Activated CD8-positive, alpha-beta T cell treated with anti-CD3 and anti-CD28 coated beads, Interleukin-2, amount 10 ng/mL, durations not matched to agents 7 days and 5 days (primary cell): ENCODE measurements at places on chromosomes 5 and 9. TPM values are rescaled to one million over a fixed set of nuclear protein-coding genes. Genes with fewer than 3 reads are reported as not detected.

GRCh38 chr9:72401396-72401795 is 36.4 kb upstream of the ZFAND5 start:
- DNase-seq = no peak
- peaks cover 5% of the 10 kb centered on the region for H3K27me3 ChIP-seq
- H3K36me3 ChIP-seq = no peaks in the 10 kb centered on the region
- no peak overlapping the region for H3K4me3 ChIP-seq
- no peaks in the 10 kb centered on the region for H3K4me1 ChIP-seq

The RNF183 gene
- not detected for total RNA-seq

The CATSPER3 gene
- total RNA-seq = 0.68 TPM

- H3K36me3 ChIP-seq = no peaks in the 10 kb centered on the region
- peaks cover 7% of the 10 kb centered on the region for H3K4me1 ChIP-seq
- H3K27me3 ChIP-seq = peaks cover 75% of the 10 kb centered on the region
Measured at GRCh38 chr5:135195270-135195608, 161.2 kb upstream of the PITX1 start.

DNA sequence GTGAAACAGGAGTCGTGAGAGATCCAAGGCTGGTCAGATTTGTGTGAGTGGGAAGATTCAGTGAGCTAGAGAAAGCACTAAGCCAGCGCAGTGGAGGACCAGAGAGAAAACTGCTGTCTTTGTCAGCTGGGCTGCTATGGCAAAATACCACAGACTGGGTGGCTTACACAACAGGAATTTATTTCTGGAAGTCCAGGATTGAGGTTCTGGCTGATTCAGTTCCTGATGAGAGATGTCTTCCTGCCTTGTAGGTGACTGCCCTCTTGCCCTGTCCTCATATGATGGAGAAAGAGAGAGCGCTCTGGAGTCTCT is 24.2 kb upstream of the ANKRD33B start:
- H3K4me3 ChIP-seq = no peak overlapping the region
- peaks cover 18% of the 10 kb centered on the region for H3K4me1 ChIP-seq
- DNase-seq = no peak
- no peaks in the 10 kb centered on the region for H3K36me3 ChIP-seq

- peaks cover 2% of the 10 kb centered on the region for H3K36me3 ChIP-seq
- H3K27ac ChIP-seq = peak overlapping the region; percentile 17
- DNase-seq = no peak
- peak overlapping the region; percentile 38 for H3K4me3 ChIP-seq
- peaks cover 2% of the 10 kb centered on the region for H3K27me3 ChIP-seq
Measured at GRCh38 chr5:151085517-151086041, 4.7 kb upstream of the TNIP1 start.

DNA sequence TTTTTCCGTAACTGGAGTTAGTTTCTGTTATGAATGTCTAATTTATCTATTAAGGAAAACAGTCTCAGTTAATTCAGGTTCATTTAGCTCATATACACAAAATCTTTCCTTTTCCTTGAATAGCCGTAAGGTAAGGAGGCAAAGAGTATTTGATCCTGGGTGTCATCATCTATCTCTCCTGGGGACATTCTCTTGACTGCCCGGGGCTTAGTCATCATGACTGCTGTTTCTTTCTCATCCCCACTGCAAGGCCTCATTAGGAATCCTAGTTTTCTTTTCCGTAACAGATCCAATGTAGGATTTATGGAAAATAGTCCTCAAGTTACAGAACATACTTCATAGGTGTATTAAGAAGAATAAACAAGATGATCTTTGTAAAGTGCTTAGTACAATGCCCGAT is 134.9 kb upstream of the CHD1 start:
- no peak overlapping the region for H3K4me3 ChIP-seq
- H3K4me1 ChIP-seq = no peaks in the 10 kb centered on the region
- H3K36me3 ChIP-seq = no peaks in the 10 kb centered on the region
- no peak for DNase-seq

The LPCAT1 gene
- total RNA-seq = 60.8 TPM

DNA sequence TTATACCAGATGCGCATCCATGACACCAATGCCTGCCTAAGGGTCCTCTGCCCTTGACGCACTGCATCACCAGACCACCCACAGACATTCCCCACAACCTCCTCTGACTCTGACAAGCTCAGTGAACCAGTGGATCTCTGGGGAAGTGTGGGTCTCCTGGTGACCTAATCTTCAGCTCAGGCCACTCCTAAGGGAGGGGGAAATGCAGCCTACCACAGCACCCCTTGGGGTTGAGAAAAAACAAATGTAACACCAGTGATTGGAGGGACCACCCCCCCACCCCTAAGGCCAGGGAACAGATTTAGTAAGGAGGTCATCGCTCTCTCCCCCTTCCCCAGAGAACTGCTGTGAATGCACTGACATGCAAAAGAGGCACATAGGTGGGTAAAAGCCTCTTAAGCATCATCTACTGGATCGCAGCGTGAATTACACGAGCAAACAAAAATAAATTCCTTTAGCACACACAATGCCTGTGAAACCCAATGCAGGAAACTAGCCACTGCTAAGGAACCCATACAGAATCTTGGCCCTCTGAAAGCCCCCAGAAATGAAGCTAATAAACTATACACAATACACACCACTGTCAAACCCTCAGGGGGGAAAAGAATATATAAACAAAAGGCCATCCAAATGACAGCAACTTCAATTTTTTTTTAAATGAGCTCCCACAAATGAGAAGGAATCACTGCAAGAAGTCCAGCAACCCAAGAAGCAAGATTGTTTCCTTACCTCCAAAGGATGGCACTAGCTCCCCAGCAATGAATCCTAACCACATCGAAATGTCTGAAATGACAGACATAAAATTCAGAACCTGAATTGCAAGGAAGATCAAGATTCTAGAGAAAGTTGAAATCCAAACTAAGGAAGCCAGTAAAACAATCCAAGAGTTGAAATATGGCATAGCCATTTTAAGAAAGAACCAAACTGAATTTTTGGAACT is 513.7 kb upstream of the PTGER4 start:
- DNase-seq = peak; percentile 28
- H3K27me3 ChIP-seq = no peaks in the 10 kb centered on the region
- no peak overlapping the region for H3K27ac ChIP-seq
- H3K36me3 ChIP-seq = peaks cover 2% of the 10 kb centered on the region
- no peak overlapping the region for H3K4me3 ChIP-seq

The HSPB3 gene
- total RNA-seq = not detected

The PCAT7 gene
- not detected for total RNA-seq

- no peak for DNase-seq
- no peak overlapping the region for H3K27ac ChIP-seq
- H3K4me3 ChIP-seq = no peak overlapping the region
- H3K4me1 ChIP-seq = no peaks in the 10 kb centered on the region
- H3K27me3 ChIP-seq = no peaks in the 10 kb centered on the region
- peaks cover 2% of the 10 kb centered on the region for H3K36me3 ChIP-seq
Measured at GRCh38 chr5:81247441-81247972, 14.4 kb downstream of the CKMT2 start.

The SLC6A3 gene
- not detected for total RNA-seq

DNA sequence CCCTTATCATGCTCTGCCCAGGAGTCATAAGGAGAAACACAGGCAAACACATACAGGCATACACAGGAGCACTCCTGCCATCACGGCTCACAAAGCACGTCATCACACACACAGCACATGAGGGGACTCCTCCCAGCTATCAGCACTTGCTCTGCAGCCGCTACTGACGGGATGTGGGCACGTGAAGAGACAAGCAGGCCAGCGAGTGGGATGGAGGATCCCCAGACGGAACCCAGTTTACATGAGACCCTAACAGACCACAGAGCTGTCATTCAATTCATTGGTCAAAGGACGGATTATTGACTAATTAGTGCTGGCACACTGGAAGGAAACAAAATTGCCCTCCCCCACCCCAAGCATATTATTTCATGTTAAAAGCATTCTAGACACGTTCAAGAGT is 53.6 kb downstream of the SEMA4D start:
- H3K36me3 ChIP-seq = peaks cover 83% of the 10 kb centered on the region
- peaks cover 97% of the 10 kb centered on the region for H3K4me1 ChIP-seq
- peak overlapping the region; percentile 91 for H3K27ac ChIP-seq
- DNase-seq = peak; percentile 80
- no peaks in the 10 kb centered on the region for H3K27me3 ChIP-seq
- peak overlapping the region; percentile 7 for H3K4me3 ChIP-seq

- H3K36me3 ChIP-seq = peaks cover 34% of the 10 kb centered on the region
- H3K4me1 ChIP-seq = peaks cover 15% of the 10 kb centered on the region
- H3K27me3 ChIP-seq = no peaks in the 10 kb centered on the region
- DNase-seq = no peak
- no peak overlapping the region for H3K4me3 ChIP-seq
Measured at GRCh38 chr5:71460693-71461092, 5.2 kb downstream of the BDP1 start.

DNA sequence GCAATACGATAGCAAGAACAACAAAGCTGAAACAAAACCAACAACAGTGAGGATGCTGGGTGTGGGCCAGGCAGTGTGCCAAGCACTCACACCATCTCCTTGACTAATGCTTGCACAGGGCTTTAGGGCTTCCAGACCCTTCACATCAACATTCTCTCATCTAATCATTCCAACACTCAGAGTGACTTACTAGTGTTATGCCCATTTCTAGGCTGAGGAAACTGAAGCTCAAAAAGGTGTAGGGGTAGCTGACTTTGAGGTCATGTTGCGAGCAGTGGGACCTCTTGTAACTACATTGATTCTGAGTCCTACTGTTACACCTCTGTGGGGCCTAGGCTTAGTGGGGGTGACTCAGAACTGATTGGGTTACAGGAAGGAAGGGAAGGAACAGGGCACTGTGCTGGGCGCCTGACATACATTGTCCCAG is 9.7 kb downstream of the ANGPTL2 start:
- peaks cover 25% of the 10 kb centered on the region for H3K4me1 ChIP-seq
- H3K4me3 ChIP-seq = no peak overlapping the region
- no peak for DNase-seq

The ST8SIA4 gene
- total RNA-seq = 35.8 TPM

- H3K36me3 ChIP-seq = no peaks in the 10 kb centered on the region
- H3K4me1 ChIP-seq = peaks cover 41% of the 10 kb centered on the region
- no peak for DNase-seq
- no peak overlapping the region for H3K27ac ChIP-seq
Measured at GRCh38 chr5:132010989-132011621, 353 bp downstream of the ACSL6 start.

DNA sequence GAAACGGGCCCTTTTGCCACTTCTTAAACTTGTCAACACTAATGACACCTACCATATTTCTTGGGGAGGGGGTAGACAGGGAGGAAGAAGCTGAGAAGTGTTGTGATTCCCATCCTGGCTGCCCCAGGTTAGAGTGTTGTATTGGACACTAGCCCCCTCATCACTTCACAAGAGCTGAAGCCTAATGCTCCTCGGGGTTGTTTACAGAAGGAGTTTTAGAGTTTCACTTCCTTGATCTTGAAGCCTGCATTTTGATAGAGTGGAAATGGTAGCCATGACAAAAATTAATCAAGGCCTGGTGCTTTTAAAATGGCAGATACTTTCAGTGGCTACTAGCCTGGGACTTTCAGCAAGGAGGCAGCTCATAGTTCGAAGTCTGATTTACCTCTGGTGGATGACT is 11.0 kb upstream of the FAM120AOS start:
- H3K27ac ChIP-seq = peak overlapping the region; percentile 92
- peaks cover 86% of the 10 kb centered on the region for H3K4me1 ChIP-seq
- no peaks in the 10 kb centered on the region for H3K27me3 ChIP-seq
- H3K4me3 ChIP-seq = peak overlapping the region; percentile 67
- H3K36me3 ChIP-seq = peaks cover 34% of the 10 kb centered on the region
- no peak for DNase-seq

DNA sequence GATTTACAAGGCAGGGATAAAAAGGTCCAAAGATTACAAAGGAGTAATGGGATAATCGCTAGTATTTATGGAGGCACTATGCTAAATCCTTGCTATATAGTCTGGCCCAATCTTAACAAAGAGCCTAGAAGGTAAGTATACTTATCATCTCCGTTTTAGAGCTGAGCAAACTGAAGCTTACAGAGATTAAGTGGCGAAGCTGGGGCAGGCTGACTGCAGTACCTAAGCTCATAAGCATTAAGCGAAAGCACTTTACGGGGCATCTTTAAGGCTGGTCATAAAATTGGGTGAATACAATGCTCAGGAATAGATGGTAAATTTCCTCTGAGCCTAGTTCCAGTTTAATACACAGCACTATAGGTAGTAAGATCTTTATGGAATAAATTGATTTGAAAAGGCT is 30.0 kb upstream of the ZNF366 start:
- DNase-seq = no peak
- H3K27me3 ChIP-seq = peaks cover 12% of the 10 kb centered on the region
- no peak overlapping the region for H3K27ac ChIP-seq

The PCDHGB6 gene
- total RNA-seq = not detected

DNA sequence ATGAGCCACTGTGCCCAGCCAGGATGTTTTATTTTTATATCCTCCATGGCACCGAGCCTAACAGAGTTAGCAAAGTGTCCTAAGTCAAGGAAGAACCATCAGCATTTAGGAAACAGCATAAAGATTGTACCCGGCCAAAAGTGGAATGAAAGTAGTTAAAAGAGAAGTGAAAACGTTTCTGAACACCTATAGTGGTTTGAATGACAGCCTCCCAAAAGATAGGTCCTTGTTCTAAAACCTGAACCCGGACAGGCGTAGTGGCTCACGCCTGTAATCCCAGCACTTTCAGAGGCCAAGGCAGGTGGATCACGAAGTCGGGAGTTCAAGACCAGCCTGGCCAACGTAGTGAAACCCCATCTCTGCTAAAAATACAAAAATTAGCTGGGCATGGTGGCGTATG is 37.4 kb downstream of the ZFAND5 start:
- no peaks in the 10 kb centered on the region for H3K36me3 ChIP-seq
- H3K4me1 ChIP-seq = no peaks in the 10 kb centered on the region
- no peak overlapping the region for H3K27ac ChIP-seq
- H3K4me3 ChIP-seq = no peak overlapping the region
- H3K27me3 ChIP-seq = peaks cover 12% of the 10 kb centered on the region

DNA sequence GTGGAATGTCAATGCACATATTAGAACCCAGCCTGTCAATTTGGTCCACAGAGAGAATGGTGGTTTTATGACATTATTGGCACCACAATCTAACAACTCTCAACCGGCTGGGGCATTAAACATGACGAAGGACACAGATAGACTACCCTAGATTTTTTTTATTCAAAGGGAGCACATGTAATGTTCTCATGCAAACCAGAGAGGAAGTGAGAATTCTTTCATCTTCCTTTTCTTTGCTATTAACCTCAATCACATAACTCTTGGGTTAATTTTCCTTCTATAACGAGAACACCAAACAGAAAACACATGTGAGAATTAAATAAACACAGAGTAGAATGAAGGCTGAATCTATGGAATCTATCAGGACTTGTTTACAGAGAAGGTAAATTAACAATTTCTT is 94.9 kb upstream of the TNC start:
- H3K36me3 ChIP-seq = no peaks in the 10 kb centered on the region
- H3K4me3 ChIP-seq = no peak overlapping the region
- peaks cover 9% of the 10 kb centered on the region for H3K27me3 ChIP-seq
- H3K4me1 ChIP-seq = no peaks in the 10 kb centered on the region

GRCh38 chr5:164090358-164090757 is 584.9 kb downstream of the MAT2B start:
- H3K36me3 ChIP-seq = no peaks in the 10 kb centered on the region
- H3K27ac ChIP-seq = no peak overlapping the region

The PCDHB8 gene
- not detected for total RNA-seq
